ENCODE measurements at places on chromosomes 2 and 18.

GRCh38 chr2:95071856-95072255 is 46.3 kb downstream of the MAL start:
- DNase-seq = no peak

DNA sequence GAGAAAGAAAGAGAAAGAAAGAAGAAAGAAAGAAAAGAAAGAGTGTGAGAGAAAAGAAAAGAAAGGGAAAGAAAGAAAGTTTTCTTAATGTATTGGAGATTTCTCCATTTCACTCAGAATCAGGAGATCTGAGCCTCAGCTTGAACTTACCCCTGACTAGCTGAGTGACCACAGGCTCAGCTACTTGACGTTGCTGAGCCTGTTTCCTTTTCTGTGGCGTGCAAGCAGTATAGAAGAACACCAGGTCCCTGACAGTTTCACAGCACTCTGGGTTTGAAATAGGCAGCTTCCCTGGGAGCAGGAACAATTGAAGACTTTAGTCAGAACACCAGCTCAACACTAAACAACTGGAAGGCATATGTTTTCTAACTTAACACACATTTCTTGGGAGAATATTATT is 44.7 kb downstream of the MARCO start:
- DNase-seq = no peak

DNA sequence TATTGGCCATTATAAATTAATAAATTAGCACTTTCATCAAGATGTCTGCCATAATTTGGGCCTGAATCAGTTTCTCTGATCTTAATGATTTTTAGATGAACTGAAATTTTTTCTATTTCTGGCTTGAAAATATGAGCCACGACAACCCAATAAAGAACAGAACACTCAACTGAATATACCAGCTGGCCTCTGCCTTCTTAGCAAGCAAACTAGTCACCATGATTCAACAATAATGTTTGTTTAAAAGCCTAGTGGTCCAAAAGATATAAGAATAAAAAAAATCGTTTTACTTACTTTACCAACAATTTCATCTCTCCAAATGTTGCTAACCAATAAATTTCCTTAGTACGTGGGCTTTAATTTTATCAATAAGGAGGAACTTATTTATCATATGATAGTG is 66.7 kb upstream of the TTN start:
- no peak for DNase-seq

- no peak for DNase-seq
Measured at GRCh38 chr2:36421379-36421778, 65.8 kb downstream of the CRIM1 start.

DNA sequence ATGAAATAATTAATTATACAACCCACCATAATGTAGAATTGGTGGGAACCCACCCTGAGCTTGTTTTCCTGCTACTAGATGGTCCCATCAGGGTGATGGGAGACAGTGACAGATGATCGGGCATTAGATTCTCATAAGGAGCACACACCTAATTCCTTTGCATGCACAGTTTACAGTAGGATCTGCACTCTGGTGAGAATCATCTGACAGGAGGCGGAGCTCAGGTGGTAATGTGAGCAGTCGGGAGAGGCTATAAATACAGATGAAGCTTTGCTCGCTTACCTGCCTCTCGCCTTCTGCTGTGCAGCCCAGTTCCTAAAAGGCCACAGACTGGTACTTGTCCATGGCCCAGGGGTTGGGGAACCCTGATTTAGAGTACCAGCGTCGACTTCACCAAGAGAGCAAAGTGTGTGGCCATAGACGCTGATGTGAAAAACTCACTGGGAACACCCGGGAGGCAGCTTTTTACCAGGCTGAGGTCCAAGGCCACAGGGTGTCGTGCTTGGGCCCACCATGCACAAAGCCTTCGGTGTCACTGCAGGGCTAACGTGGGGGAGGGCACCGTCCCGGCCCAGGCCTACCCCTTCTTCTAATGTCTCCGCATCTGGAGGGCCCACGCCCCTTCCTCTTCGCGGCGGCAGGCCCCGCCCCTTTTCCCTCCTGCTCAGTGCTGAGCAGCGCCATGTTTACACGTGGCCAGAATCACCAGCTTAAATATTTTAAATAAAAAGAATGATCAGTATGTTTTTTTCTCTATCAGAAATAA is 296.8 kb upstream of the HDAC4 start:
- no peak for DNase-seq

GRCh38 chr2:161078211-161078539 is 82.1 kb upstream of the TANK start:
- no peak for DNase-seq

DNA sequence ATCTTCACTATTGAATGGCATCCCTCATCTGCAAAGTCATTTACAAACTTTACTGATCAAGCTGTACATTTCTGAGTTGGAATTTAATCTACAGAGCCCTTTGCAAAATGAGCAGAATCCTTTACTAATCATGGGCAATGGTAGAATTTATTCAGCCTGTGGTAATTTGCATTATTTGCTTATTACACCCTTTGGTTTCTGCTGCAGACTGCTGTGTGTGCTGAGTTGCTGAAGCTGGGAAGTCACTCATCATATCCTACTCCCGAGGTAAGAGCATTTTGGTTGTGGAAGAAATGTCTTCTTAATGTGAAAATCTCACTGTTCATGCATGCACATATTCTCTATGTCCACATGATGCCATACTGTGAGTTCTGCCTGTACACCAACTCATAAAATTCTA is 357.4 kb upstream of the SLC39A10 start:
- no peak for DNase-seq

DNA sequence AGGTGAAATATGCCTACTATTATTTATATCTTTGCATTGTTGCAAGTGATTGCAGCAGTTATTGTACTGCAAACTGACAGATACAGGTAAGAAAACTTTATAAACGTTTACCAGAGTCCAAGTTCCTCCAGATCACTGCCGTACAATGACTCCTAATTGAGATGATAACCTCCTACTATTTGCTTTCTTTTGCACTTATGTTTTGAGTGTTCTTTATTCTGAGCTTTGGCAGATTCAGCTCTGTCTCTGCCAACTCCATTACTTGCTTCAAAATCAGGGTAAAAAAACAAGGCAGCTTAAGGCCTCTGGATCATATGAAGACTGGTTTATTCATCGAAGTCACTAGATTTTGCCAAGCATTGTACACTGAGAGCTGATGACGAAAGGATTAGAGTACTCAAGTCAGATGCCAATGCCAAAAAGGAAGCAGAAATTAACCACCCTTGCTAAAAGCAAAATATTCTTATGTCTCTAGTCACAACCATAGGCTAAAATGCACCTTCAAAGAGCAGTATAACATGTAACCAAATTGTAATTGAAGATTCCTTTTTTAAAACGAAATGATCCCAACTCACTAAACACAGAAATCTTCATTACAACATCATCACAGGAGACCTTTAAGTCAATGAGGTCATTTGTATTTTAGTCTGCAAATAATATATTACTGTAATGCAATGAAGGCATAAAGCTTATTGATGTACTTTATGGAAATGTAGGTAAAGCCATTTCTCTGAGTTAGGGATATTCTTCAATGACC is 10.5 kb upstream of the IKZF2 start:
- DNase-seq = no peak

GRCh38 chr2:233832869-233833311 is 21.4 kb downstream of the HJURP start:
- no peak for DNase-seq

DNA sequence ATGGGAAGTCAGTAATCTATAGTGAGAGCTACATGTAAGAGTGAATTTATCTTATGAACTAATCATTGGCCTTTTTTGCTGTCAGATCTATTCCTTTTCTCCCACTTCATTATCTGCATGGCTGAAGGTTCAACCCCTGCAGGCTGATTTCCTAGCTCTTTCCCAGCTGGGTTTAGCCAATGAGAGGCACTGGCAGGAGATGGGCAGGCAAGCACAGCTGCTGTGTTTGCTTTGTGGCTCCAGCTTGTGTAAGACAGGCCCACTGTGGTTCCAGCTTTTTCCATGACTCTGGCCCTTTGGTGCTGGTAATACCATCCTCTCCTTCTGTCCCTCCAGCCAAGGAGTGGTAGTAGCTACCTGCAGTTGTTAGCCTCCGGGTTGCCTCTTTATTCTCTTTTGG is 248.8 kb downstream of the PLCL1 start:
- no peak for DNase-seq

DNA sequence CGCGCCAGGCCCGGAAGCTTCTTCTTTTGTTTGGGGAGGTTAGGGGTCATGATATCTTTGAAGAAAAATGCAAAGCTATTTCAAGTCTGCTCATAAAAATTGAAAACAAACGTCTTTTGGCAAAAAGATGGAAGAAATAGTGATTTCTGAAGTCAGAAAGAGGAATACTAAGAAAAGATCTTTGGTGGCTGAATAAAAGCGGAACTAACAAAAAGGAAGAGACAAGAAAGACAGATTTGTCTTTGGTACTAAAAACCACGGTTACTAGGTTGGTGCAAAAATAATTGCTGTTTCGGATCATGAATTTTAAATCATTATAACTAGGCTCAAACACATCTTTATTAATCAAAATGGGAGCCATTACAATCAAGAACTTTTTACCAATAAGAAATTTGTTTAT is 164.6 kb upstream of the TRIB2 start:
- no peak for DNase-seq

- no peak for DNase-seq
Measured at GRCh38 chr18:57430079-57431001, 4.8 kb upstream of the ONECUT2 start.

GRCh38 chr2:112194482-112194881 is 56.3 kb downstream of the FBLN7 start:
- DNase-seq = no peak

DNA sequence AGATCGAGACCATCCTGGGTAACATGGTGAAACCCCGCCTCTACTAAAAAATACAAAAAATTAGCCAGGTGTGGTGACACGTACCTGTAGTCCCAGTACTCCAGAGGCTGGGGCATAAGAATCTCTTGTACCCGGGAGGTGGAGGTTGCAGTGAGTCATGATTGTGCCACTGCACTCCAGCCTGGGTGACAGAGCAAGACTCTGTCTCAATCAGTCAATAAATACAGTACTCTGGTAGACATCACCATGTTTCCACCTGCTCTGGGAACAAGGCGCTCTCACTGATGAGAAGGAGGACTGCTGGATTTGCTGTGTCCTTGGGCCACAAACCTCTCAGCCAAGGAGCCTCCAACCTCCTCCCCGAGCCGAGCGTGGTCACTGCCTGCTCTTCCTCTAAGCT is 154.2 kb upstream of the ZNF236 start:
- DNase-seq = no peak

GRCh38 chr2:240878341-240878936 is 9.8 kb downstream of the AGXT start:
- DNase-seq = no peak

DNA sequence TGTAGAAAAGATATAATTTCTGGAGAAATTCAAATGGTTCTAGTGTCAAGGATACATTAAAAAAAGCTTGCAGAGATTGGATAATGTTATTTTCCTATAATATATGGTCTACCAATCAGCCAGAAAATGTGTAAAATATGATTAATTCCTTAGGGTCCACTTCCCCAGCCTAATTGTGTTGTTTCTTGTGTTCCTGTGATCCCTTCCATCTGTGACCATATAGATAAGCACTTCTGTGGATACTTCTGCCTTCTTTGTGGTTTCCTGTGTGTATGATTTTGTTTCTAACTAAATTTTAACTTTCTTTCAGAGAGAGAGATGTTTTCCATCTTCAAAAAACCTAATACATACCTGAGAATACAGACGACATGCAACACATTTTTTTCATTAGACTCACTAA is 367.1 kb upstream of the PIK3C3 start:
- DNase-seq = no peak

DNA sequence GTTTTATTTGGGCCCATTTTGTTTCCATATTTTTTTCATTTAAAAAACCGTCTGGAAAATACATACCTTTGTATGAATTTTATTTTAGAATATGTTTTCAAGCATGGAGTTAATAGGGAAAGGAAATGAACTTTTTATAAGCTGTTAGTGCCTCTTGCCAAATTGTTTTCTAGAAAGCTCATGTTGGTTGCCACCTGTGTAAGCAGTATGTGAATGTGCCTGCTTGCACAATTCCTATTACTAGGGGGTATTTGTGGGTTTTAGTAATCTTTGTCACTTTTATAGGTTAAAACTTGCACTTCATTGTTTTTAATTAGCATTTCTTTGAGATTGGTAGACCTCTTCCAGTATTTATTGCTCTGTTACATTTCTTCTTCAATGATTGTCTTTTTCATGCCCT is 107.3 kb downstream of the TANC1 start:
- DNase-seq = no peak

All from COR-L47 (cell line).